ENCODE measurements at places on chromosomes 2 and 18.

DNA sequence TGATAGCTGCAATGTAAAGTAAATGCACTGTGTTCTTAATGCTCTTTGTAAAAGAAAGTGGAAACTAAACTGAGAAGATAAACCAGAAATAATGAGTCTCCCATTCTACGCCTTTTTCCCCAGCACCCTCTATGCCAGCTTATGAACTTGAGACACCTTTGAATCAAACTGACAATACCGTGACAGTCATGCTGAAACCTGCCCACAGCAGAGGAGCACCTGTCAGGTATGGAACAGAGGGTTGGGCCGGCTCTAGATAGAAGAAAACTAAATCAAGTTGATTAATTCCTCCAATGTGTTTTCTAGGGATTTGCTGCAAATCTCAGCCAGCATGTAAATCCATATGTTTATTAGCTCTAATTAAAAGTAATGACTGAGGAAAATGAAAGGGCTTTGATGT, 520.6 kb upstream of the RAB12 start:
- DNase-seq: no peak

DNA sequence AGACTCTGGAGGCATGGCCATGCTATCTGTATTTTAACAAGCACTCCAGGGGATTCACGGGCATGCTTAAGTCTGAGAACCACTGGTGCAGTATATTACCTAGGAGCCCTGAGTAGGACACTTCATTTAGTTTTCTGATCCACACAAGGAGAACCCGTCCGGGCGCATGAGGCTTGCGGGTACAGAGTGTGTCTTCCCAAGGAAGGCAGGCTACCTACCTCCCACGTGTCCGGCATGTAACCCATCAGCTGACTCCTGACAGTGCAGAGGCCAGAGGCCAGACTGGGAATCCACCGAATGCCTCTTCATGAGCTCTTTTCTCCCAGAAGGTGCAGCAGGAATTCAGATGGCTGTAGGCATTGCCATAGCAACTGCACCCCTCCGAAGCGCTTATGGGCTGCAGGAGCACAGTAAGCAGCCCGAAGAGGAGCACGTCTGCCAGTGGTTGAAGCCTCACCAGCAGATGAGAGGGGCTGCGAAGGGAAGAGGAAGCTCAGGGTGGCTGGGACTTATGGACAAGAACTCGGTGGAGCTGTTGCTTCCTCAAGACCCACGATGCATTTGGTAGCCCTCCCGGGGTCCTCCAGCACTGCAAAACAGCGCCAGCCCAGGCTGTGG, 33.8 kb upstream of the DNMT3A start:
- DNase-seq: no peak

GRCh38 chr2:143468341-143468888, 339.2 kb downstream of the ARHGAP15 start:
- no peak for DNase-seq

DNA sequence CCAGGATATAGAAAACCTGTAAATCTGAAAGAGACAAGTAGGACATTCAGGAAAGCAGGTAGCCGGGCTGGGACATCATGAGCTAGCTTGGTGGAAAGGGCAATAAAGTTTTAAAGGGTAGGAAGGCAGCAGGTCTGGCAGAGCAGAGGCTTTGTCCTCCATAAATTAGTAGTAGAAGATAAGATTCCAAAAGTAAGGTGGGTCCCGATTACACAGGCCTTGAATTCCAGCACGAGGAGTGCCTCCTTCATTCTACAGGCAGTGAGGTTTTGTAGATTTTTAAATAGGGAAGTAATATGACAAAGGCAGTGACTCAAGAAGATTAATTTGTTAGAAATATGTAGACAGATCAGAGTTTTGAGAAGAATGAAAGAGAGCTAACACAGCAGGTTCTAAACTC, 160.7 kb downstream of the DTNB start:
- DNase-seq: no peak

DNA sequence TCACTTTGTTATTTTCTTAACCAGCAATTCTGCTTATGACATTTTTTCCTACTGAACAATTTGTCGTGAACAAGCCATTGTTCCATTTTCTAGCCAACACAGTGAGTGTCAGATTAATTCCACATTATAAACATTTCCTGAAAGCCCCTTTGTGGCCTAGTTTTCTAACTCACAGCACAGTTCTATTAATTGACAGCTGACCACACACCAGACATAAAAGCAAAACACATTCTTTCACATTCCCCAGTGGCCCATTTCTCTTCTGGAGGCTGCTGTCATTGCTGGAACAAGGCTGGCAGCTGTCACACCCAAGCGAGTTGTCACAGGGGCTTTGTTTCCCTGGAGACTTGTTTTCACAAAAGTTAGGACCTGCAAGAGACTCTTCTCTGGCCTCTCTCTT, 50.7 kb downstream of the RNF152 start:
- no peak for DNase-seq

- DNase-seq: no peak
Measured at GRCh38 chr18:74310411-74310810, 5.2 kb upstream of the C18orf63 start.

- DNase-seq: no peak
Measured at GRCh38 chr2:112646791-112647689, 1.3 kb downstream of the SLC20A1 start.

DNA sequence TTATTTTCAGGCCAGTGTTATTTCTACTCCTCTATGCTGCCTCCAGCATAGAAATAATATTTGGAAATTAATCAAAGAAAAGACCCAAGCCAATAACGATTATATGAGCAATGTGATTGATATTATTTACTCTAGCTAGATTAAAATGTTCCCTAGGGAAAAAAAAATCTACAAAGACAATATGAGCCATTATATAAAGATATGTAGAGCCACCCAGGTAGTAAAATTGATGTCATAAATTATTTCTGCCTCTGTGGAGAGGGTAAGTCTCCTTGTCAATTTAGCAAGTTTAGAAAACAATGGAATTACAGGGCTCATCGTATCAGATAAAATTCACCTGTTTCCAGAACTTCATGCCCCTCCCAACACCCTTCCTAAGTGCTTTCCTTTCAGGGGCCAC, 202.9 kb downstream of the RDH14 start:
- no peak for DNase-seq

DNA sequence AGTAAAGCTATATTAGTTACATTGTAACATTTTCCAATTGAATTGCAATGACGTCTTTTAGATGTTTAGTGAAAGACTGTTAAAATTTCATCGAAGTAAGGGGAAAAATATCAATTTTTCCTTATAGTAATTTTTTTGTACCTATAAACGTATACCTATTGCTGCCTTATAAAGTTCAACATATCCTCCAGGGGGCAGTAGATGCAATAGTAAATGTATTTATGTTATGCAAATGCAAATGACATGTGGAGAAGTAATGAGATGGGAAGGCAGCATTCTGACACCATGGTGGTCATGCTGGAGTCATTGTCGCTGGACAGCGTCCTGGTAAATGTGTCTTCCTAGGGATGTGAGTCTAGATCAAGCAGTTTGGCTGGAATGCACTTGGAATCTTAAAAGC, 38.7 kb downstream of the MSTN start:
- DNase-seq: no peak

GRCh38 chr18:10148189-10148929, 234.5 kb downstream of the VAPA start:
- DNase-seq: no peak

- DNase-seq: no peak
Measured at GRCh38 chr18:75132931-75133525, 75.9 kb downstream of the PTGR3 start.

GRCh38 chr2:10001586-10001985, 41.8 kb upstream of the KLF11 start:
- no peak for DNase-seq

DNA sequence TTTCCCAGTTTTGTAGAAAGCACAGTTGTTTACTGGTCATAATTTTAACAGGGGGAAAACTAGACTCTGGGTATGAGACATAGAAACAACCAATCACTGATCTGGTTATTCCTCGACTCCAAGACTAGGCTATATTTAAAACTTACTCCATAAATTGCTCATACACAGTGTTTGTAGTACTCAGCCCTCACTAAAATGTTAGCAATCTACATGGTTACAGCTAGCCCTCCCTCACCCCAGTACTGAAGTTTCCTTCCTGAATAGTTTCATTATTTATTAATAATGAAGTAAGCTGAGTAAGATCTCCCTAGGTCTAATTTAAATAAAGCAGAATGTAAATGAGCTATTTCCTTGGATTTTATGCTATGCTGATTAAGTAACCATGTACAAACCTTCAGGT, 275.1 kb downstream of the CDH20 start:
- no peak for DNase-seq

GRCh38 chr2:65880436-65880835, 448.0 kb upstream of the SPRED2 start:
- DNase-seq: no peak

DNA sequence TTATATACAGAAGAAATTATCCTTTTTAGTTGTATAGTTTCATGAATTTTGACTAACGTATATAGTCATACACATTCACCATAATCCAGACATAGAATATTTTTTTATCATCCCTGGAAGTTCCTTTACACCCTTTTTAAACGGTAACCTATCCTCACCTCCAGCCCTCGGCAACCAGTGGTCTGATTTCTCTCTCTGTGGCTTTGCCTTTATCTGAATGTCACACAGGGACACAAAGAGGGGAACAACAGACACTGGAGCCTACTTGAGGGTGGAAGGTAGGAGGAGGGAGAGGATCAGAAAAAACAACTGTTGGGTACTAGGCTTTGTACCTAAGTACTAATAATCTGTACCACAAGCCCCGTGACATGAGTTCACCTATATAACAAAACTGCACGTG, 191.9 kb downstream of the MC4R start:
- no peak for DNase-seq

DNA sequence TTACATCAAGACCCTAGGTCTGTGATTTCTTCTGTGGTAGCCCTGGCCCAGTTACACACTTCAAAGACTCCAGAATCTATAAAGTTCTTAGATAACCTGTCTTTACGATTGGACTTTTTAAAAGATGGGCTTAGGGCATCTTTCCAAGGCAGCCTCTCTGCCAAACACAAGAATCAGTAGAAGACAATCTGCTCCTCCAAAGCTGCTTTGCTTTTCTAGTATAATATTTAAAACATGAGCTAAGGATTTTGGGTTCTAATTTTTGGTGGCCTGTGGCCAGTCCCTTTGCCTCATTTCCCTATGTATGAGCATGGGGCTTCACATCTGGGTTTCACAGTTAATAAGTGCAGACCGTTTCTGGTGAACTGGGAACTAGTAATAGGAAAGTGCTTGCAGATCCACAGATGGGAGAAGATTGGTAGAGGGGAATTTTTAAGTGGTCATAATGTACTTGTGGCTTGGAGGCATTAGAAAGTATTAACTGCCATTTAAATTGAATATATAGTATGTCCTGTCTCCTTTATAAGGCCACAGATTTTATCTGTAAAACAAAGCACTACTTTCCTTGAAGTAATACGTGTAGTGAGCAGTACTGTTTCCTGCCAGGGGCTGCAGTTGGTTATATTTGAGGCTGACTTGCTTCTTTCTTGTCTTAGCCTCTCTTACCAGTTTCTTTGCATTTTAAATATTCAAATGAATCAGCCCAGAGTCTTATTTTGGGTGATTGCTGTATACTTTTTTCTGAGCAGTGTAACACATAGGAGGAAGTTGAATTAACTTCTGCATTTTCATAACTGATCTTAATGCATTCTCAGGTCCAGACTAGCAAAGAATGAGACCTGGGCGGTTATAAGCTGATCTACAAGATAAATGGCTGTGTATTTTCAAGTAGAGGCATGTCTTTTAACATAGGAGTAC, 1.5 kb downstream of the ARPC2 start:
- DNase-seq: no peak

DNA sequence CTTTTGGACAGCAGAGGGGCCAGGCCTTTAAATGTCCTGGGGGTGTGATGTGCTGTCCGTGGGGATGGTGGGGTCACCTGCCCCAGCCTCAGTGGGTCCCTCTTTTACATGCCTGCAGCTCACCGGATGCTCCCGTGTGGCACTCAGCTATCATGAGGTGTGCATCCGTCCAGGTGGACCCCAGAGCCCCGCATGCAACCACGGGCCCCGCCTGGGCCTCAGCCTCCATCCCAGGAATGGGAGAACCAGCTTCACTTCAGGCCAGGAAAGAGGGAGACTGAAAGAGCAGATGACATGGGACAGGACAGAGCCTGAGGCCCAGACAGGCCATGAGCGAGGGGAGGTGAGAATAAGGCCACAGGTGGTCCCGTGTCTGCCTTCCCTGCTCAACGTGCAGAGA, 37.5 kb downstream of the RAMP1 start:
- DNase-seq: no peak

DNA sequence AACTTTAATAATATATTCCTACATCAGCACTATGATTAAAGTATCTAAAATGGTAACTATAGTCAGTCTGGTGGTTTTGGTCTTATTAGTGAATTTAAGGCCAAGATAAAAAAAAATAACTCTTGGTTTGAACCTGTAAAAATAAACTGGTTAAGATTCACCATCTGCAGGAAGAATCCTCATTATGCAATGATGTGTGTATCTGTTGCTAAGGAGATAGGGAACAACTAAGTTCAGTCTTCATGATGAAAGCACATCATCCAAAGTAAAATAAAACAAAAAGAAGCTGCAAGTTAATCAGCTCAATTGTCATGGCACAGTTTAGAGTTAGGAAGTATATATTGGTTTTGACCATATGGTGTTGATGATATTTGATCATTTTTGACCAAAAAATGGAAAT, 466.0 kb downstream of the NYAP2 start:
- no peak for DNase-seq

GRCh38 chr2:44546459-44547127, 184.8 kb downstream of the CAMKMT start:
- DNase-seq: no peak

DNA sequence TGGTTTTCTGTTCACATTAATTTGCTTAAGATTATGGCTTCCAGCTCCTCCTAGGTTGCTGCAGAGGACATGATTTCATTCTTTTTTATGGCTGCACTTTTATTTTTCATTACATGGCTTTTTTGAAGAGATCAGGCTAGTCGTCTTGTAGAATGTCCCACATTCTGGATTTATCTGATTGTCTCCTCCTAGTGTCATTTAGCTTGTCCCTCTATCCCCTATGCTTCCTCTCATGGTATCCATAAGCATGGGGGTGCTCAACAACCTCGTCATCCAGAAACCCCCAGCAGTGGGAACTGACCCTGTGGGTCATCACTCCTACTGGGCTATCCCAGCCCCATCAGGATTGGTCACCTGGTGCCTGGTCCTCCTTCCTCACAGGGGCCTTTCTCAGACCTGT, 49.6 kb downstream of the SERTAD2 start:
- DNase-seq: no peak

- DNase-seq: no peak
Measured at GRCh38 chr2:232480201-232481190, 7.1 kb downstream of the ECEL1 start.

- no peak for DNase-seq
Measured at GRCh38 chr2:175793648-175794047, 208.4 kb downstream of the LNPK start.

DNA sequence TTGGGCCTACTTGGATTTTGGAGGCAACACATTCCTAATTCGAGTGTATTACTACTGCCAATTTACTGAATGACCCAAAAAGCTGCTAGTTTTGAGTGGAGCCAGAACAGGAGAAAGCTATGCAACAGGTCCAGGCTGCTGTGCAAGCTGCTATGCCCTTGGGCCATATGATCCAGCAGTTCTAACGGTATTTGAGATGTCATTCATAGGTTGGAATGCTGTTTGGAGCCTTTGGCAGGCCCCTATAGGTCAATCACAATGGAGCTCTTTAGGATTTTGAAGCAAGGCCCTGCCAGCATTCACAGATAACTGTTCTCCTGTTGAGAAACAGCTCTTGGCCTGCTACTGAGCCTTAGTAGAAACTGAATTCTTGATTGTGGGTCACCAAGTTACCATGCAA, 368.7 kb downstream of the CDH19 start:
- DNase-seq: no peak

GRCh38 chr18:9494778-9495331, 19.5 kb downstream of the RALBP1 start:
- no peak for DNase-seq

- no peak for DNase-seq
Measured at GRCh38 chr2:61995065-61995464, 89.6 kb downstream of the COMMD1 start.

Data from activated T-cell treated with anti-CD3 and anti-CD28 coated beads for 48 hours (primary cell).